ENCODE measurements at places on chromosomes 16 and 17.

DNA sequence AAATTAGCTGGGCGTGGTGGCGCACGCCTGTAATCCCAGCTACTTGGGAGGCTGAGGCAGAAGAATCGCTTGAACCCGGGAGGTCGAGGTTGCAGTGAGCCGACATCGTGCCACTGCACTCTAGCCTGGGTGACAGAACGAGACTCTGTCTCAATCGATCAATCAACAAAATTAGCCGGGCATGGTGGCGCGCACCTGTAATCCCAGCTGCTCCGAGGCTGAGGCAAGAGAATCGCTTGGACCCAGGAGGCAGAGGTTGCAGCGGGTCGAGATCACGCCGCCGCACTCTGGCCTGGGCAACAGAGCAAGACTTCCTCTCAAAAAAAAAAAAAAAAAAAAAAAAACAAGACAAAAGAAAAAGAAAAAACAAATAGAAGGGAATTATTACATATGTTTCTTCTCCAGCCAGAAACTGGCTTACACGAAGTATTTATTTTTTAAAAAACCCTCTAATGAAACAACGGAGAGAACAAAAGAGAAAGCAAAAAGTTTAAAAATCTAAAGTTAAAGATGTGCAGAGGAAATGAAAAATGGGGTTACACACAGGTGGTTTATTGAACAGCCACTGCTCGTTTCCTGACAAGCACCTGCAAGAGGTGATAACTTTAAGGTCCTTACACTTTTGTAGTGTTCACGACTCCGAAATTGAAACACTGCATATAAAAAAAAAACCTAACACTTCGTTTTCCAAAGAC, 1.4 kb downstream of the SYNRG start:
- DNase-seq, result no peak

GRCh38 chr17:76530811-76531485, 6.6 kb downstream of the CYGB start:
- DNase-seq, result no peak

DNA sequence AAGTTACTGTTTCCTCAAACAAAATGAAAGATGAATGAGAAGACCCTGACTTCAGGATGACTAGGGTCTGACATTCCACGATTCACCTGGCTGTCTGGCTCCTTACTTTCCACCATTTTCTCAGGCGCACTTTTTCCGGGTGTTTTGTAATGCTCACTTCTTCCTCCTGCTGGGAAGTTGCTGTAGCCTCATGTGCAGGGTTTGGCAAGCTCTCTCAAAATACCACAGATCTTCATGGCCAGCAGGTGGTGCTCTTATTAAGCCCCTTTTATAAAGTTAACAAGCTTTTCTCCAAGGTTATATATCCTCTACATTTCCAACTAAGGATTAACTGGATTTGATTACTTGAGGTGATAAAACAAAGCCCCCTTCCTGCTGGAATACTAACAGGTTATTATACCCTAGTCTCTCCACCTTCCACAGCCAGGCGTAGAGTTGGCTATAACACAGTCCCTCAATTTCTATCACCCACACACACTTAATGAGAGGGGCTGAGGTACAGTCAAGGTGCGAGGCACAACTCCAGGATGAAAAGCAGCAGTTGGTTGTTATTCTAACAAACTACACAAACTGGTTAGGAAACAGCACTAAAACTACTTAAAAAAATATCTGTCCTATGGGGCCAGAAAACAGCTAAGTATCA, 45.4 kb downstream of the STH start:
- DNase-seq, result no peak

- no peak for DNase-seq
These were observed 52.5 kb upstream of the ENPP7 start for GRCh38 chr17:79678091-79678735.

DNA sequence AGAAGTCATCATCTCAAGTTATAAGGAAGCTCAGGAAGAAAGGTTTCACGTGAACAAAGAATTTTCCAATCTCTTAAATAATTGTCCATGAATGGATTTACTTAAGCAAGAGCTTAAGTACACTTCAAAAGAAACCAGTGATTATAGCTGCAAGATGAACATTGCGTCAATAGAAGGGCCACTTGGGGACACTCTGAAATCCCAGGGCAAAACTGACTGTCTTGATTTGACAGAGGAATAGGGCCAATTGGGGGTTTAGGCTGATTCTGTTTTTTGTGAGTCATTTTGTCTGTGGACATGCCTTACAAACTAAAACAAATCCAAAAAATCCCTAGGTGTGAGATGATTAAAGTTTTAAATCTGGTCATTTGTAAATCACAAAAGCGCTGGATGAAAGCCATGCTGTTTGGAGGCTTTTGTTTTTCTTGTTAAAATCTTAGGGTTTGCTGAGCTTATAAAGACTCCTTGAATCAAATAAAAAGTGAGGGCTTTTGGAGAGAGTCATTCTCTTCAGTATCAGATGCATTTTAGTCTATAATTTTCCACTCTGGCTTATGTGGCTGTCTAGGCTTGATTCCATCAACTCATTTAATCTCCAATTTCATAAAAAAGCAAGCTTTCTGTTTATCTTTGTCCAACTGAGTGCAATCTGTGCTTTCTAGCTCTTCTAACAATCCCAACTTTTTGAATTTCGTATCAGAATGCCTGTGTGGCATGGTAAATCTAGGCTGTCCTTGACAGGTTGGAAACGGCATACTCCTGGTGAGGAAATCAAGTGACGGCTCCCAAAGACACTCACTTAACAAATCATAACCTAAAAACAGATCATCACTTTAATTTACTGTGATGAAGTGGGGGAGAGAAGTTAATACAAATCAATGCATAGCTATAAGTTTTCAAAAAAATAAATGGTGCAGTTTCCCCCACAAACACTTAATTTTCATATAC, 98.2 kb upstream of the SOX9 start:
- no peak for DNase-seq

DNA sequence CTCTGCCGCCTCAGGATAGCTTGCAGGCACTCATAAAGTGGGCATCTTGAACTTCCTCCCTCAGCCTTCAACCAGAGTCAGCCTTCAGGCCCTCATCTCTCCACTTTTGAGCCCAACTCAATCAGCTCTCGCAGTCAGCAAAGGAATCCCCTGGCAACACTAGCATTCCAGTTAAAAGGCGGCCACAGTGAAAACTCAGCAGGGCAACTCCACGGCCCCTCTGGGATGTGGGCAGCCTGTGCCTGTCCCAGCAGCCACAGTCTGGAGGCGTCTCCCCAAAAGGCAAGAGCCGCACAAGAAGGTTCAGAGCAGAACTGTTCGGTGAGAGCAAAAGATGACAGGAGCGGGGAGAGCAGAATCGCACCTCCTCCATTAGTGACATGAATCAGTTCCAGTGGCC, 9.0 kb downstream of the TMEM11 start:
- no peak for DNase-seq

DNA sequence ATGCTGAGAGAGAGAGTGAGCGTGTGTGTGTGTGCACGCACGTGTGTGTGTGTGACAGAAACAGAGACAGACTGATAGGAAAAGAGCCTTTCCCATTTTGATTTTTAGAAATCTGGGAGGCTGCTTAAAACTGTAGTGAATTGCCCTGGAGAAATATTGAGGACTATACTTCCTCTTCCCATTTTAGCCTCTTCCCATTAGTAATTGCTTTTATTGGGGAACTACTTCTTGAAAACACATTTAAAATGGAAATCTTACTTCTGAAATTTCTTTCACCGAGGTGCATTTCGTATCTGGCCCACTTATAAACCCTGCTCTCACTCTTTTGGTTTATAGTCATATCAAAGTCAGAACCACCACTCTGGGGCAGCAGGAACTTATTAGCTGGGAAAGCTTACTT, 47.1 kb downstream of the NUP93 start:
- no peak for DNase-seq

GRCh38 chr17:29836643-29837042, 93.4 kb downstream of the SSH2 start:
- DNase-seq, result no peak

DNA sequence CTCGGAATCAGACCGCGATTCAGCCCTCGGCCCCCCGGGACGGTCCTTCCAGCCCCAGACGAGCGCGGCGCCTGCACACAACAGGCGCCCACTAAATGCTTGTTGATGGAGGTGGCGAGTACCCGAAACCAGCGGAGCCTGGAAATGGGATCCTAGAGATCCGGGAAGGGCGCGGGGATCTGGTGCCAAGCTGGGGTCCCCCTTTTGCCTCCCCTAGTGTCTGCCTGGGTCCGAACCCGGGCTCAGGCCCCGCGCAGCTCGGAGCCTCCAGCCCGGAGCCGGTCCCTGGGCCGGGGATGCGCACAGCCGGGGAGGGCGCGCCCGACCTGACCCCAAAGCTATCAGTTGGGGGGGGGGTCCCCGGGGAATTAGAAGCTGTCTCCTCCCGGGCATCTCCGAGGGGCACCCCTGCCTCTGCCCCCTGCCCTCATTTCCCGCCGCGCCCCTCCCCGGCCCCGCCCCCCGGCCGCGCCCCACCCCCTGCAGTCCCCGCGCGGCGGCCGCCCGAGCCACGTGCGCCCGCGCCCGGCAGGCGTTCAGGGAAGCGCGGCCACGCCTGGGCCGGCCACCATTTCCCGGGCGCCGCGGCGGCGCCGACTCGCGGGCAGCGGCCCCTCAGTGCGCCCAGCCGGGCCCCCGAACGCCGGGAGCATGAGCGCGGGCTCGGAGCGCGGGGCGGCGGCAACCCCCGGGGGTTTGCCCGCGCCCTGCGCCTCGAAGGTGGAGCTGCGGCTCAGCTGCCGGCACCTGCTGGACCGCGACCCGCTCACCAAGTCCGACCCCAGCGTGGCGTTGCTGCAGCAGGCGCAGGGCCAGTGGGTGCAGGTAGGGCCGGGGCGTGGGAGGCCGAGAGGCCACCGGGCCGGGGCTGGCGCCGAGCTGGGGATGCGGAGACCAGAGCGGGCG, at the start of gene CPNE7:
Gene CPNE7, plus strand, starts transcription at position 512 of the 906 bp plus-strand sequence. Its CDS starts 140 bp downstream, at position 652.
- no peak for DNase-seq

DNA sequence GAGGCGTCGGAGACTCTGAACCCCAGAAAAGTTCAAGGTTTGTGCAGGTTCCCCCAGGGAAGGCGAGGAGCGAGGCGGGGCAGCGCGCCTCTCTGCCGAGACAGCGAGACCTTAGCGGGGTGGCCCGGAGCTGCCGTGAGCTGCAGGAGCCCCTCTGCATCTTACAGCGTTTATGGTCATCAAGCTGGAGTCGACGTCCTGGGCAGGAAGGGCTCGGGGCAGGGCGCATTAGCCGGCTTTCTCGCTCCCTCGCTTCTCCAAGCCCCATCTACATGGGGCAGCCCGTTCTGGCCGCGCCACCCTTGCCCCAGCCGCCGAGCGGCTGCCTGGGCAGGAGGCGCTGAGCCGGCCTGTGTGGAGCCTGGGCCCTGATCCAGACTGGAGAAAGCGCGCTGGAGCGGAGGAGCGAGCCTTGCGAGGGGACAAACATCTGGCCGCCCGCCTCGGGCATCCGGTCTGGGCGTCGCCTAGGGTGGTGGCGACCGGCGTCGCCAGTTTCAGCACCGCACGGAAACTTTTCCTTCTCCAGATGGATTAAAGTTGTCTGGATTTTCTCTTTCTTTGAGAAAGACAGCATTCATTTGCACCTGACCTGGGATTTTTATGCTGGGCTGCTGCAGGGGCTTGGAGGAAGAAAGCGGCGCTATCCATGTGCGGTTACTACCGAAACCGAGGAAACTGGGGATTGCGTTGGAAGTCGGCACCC, 750 bp downstream of the TMEM132E start:
- no peak for DNase-seq

- no peak for DNase-seq
These were observed 277.0 kb downstream of the WWOX start for GRCh38 chr16:78376452-78376851.

DNA sequence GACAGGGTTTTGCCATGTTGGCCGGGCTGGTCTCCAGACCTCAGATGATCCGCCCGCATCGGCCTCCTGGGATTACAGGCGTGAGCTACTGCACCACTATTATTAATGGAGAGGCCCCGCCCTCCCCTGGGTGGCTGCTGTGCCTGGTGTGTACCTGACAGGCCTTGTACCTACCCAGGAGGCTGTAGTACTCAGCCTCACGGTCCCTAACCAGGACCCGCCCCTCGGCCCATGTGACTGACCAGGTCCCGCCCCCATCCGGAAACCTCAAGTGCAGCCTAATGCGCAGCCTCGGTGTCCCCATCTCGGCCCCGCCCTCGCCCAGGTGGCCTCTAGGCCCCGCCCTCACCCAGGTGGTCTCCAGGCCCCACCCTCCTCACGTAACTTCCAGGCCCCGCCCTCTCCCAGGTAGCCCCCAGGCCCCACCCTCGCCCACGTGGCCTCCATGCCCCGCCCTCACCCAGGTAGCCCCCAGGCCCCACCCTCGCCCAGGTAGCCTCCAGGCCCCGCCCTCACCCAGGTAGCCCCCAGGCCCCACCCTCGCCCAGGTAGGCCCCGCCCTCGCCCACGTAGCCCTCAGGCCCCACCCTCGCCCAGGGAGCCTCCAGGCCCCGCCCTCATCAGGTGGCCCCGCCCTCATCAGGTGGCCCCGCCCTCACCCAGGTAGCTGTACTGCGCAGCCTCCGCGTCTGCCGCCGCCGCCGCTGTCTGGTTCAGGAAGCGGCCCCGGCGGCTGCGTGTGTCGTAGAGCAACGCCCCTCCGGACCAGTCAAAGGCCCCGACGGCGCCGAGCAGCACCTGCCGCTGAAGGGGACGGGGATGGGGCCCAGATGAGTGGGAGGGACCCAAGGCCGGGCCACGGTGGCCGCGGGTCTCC, 31.0 kb downstream of the HASPIN start:
- DNase-seq, result no peak
